GM12865 (cell line): ENCODE measurements at places on chromosomes 16 and 17.

- DNase-seq, result no peak
These were observed 8.8 kb downstream of the ADAT1 start for GRCh38 chr16:75614066-75614897.

DNA sequence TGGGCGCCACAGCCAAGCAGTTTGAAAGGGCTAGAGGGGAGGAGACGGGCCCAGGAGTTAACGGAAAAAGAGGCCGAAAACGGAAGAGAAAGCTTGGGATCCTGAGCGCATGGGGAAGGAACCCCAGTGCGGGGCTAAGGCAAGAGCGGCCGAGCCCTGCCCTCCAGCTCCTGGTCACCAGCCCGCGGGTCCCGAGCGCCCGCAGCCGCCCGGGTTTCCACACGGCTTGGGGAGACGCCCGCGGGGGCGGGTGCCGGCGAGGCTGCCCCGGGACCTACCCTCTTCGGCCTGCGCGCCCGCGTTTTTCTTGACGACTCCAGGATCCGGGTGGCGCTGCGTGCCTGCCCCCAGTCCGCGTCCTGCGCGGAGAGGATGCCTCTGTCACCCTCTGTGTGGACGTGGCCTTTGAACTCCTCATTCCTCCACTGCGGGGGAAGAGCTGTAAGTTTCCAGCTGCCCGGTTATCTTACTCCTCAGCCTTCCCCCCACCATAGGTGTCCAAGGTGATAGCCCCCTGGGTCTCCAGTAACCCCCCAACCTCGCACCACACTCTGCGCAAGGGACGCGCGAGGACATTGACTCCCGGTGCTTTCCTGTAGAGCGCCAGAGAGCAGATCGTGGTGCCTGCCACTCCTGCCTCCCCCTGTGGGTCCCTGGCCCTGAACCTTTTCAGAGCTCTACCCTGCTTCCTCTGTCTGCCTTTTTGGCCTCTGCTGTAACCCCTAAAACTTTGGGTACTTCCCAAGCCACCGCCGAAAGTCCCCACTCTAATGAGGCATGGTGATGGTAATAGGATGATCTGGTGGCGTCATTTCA lies 1.7 kb upstream of the CDH11 start:
- DNase-seq, result peak; percentile 8

DNA sequence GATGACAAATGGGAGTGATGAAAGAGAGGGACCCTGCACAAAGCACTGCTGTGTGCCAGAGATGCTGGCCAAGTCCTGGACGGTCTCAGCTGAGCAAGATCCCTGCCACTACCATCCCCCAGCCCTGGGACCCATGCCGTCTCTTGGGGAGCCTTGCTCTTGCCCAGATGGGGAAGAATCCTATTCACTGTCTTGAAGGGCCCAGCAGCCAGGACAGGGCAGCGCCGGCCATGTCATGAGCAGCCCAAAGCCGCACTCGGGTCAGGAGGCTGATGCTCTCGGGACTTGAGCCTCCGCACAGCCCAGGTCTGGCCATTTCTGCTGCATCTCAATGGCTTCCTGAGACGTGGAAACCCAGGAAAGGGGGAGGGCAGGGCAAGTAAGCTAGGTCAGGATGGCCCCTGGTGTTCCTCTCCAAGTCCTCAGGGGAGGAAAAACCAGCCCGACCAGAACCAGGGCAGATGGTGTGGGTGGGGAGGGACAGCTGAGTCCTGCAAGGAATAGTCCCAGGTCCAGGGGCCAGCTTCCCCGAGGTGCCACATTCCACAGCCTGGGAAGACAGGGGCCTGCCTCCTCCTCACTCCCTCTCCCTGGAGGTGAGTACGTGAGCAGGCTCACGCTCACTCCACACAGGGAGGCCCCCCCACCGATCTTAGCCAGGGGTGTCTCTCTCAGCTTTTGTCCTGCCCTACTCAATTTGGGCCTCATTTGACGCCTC lies 7.8 kb upstream of the KRT19 start:
- DNase-seq, result no peak

DNA sequence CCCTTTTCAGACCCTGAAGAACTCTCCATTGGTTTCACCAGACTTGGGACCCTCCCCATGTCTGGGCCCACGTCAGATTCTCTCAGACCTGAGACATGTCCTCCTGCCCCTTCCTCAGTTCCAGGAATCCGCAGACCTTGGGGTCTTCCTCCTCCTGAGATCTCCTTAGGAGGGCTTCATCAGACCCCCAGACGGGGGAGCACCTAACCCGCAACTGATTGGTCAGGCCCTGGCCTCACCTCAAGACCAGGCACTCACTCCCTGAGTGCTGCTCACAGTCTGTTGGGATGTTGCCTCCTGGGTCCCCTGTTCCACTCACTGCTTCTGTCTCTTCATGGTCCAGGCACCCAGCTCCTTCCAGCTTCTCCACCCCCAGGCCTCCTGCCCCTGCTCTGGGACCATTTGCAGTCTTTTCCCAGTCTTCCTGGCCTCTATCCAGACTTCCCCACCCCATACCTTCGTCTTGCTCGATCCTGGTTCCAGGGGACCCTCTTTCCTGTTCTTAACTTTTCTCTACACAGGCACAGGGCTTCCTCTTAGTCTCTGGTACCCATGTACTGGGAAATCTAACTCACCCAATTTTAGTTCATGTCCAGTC lies 1.2 kb downstream of the GID4 start:
- DNase-seq, result peak; percentile 13

DNA sequence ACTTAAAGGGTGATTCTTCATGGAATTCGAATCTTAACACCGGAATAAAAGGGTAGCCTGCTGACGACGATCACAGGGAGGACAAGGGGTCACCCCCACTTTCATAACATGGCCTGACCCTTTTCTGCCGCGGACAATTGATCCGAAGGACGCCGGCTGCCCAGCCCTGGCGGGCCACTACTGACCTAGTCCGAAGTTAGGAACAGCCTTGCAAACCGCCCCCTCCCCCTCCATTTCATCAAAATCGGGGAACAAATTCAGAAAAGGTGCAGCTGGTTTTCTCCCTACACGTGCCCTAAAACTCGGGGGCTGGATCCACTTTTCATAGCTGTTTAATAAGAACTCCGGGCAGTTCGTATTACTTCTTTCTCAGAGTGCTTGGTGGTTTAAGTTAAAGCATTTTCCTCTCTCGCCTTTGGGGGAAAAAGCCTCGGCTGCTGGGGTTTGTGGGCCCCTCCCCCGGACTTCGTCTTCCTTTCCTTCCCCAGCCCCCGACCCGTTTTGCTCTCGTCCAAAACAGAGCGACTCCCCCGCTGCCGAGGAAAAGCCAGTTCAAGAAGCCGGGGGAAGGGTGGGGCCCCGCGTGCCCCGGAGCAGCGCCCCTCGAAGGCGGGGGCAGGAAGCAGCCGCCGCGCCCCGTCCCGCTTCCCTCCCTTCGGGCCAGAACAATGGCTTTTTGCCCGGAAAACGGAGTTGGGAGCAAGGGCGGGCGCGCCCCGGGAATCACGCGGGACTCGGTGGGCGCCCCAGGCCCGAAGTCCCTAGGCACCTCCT lies 641 bp upstream of the CBX2 start:
- peak; percentile 45 for DNase-seq

DNA sequence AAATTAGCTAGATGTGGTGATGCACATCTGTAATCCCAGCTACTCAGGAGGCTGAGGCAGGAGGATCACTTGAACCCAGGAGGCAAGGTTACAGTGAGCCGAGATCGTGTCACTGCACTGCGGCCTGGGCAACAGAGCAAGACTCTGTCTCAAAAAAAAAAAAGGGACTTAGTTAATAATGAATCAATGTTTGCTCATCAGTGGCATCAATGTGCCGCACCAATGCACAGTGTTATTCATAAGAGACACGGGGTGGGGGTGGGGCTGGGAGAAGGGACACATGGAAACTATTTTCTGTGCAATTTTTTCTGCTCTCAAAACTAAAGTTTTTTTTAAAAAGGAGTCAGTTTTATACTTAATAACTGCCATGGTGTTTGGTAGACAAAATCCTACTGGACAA lies 6.8 kb upstream of the ATP2C2 start:
- no peak for DNase-seq

GRCh38 chr16:3549906-3550305 lies 27.3 kb downstream of the NLRC3 start:
- no peak for DNase-seq

GRCh38 chr17:2799653-2800052 lies 3.4 kb downstream of the RAP1GAP2 start:
- no peak for DNase-seq

DNA sequence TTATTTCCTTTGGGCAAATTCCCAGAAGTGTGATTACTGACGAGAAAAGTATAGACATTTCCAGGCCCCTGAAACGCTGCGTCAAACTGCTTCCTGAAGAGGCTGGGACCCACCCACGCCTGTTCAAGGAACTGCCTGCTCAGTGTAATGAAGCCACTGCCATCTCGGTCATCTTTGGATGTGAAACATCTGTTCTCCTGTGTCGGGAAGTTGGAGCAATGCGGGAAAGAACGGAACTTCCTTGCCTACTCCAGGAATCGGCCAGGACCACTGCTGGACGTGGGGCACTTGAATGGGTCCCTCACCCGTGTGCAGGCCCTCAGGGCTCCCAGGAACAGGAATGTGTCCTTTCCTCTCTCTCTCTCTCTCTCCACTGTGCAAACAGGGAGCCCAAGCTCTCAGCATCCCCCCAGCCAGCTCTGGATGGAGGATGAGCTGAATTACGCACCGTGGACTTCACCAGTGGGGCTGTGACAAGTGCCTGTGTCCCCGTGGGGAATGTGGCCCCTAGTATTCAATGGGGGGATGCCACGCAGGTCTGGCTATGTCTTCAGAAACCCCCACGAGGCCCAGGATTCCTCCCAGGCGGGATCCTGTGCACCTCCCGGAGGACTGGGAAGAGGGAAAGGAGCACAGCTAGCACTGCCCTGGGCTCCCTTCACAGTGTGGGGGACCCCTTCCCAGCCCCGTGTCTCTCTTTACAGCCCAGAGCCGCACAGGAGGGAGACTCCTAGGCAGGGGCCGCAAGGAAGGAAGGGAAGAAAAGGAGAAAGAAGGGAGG lies 18.3 kb upstream of the LITAF start:
- no peak for DNase-seq

DNA sequence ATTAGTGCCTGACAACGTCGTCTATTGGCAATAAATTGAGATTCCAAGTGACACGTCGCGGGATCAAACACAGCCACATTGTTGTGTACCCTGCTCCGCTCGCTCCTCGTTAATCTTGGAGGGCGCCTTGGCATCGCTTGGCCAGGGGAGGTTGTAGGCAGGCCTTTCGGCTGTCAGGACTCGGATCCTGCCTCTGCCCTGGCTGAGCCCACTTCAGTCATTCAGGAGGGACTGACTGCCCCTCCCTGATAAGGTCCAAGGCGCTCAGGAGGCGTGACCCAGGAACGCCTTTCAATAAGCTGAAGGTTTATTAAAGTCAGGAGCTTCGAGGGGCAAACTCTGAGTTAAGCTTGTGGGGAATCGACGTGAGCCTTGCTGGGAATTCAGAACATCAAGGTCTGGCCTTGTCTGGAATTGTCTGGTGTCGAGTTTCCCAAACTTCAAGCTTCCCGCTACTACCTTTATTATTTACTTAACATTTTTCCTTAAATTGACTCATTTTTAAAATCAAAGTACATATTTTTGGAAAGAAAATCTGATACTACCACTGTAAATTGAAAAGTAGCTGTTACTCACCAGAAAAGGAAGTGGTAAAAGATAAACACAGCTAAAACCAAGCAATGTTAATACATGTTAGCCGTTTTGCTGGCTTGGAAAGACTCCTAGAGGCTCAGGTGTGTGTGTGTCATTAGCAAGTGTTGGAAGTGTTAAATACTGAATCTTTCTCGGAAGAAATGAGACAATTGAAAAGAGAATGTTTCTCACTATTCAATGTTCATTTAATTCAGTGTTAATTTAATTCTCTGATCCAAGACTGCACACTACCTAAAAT lies 5.3 kb upstream of the IRX3 start:
- DNase-seq, result no peak

- DNase-seq, result no peak
These were observed 45.5 kb downstream of the CPPED1 start for GRCh38 chr16:12758031-12758669.

GRCh38 chr17:29931231-29931932 lies 1.4 kb upstream of the SSH2 start:
- peak; percentile 94 for DNase-seq

- DNase-seq, result peak; percentile 99
These were observed 146.4 kb downstream of the SPECC1 start for GRCh38 chr17:20155258-20156195.

- no peak for DNase-seq
These were observed 104.0 kb upstream of the CCL2 start for GRCh38 chr17:34151102-34151501.

GRCh38 chr17:80068301-80069222 lies 32.1 kb downstream of the CCDC40 start:
- no peak for DNase-seq

DNA sequence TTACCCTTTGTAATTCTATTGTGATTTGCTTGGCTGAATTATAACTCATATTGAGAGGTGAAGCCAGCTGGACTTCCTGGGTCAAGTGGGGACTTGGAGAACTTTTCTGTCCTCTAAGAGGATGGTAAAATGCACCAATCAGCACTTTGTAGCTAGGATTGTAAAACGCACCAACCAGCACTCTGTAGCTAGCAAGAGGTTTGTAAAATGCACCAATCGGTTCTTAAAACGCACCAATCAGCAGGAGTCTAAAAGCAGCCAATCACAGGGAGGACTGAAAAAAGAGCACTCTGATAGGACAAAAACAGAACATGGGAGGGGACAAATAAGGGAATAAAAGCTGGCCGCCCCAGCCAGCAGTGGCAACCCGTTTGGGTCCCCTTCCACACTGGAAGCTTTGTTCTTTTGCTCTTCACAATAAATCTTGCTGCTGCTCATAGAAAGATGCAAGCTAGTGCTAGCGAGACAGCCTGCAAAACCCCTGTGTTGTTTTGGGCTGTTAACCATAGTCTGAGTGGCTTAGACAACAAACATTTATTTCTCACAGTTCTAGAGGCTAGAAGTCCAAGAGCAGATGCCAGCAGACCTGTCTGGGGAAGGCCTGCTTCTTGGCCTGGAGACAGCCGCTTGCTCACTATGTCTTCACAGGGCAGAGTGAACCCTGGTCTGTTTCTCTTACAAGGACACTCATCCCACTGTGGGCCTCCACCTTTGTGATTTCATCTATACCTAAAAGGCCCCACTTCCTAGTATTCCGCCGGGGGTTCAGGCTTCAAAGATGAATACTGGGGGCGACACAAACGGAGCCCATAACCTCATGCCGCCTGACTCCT lies 39.0 kb upstream of the CRISPLD2 start:
- no peak for DNase-seq
